Naive thymus-derived CD8-positive, alpha-beta T cell (primary cell): ENCODE measurements at places on chromosomes 3 and 15. TPM values are rescaled to one million over a fixed set of nuclear protein-coding genes. Genes with fewer than 3 reads are reported as not detected.

GRCh38 chr3:42117175-42118008, 26.2 kb downstream of the TRAK1 start:
- peaks cover 2% of the 10 kb centered on the region for H3K36me3 ChIP-seq
- DNase-seq: peak; percentile 21
- no peaks in the 10 kb centered on the region for H3K27me3 ChIP-seq

DNA sequence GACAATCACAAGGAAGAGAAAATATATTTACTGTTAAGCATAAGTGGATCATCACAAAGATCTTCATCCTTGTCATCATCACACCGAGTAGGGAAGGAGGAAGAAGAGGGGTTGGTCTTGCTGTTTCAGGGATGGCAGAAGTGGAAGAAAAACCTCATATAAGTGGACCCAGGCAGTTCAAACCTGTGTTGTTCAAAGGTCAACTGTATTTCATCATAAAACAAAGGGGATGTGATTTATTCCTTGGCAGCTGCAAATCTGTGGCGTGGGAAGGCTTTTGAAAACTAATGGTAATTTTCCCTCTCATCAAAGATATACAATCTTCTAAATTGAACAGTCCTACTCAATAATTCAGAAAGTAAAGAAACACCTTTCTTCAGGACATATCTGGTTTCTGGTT, 129.9 kb upstream of the ABI3BP start:
- no peaks in the 10 kb centered on the region for H3K4me1 ChIP-seq
- H3K36me3 ChIP-seq: no peaks in the 10 kb centered on the region
- no peak overlapping the region for H3K4me3 ChIP-seq

Gene GOLGA8J
- polyA plus RNA-seq: not detected

GRCh38 chr3:104956620-104957345, 409.9 kb upstream of the ALCAM start:
- no peaks in the 10 kb centered on the region for H3K4me1 ChIP-seq
- H3K27ac ChIP-seq: no peak overlapping the region
- no peaks in the 10 kb centered on the region for H3K36me3 ChIP-seq
- DNase-seq: no peak
- no peak overlapping the region for H3K4me3 ChIP-seq

GRCh38 chr15:59158701-59159034, 48.0 kb upstream of the LDHAL6B start:
- no peak for DNase-seq
- H3K27ac ChIP-seq: no peak overlapping the region
- H3K27me3 ChIP-seq: no peaks in the 10 kb centered on the region
- H3K36me3 ChIP-seq: no peaks in the 10 kb centered on the region
- no peak overlapping the region for H3K4me3 ChIP-seq
- no peaks in the 10 kb centered on the region for H3K4me1 ChIP-seq

- no peak for DNase-seq
- H3K4me1 ChIP-seq: peaks cover 20% of the 10 kb centered on the region
- H3K36me3 ChIP-seq: no peaks in the 10 kb centered on the region
Observed at GRCh38 chr15:41899854-41900442, 6.1 kb upstream of the SPTBN5 start.

Gene MAN2C1
- polyA plus RNA-seq: 29.8 TPM

Gene P2RY14
- polyA plus RNA-seq: not detected

- no peak overlapping the region for H3K4me3 ChIP-seq
- no peak overlapping the region for H3K27ac ChIP-seq
Observed at GRCh38 chr3:193372783-193373182, 5.8 kb downstream of the ATP13A5 start.

DNA sequence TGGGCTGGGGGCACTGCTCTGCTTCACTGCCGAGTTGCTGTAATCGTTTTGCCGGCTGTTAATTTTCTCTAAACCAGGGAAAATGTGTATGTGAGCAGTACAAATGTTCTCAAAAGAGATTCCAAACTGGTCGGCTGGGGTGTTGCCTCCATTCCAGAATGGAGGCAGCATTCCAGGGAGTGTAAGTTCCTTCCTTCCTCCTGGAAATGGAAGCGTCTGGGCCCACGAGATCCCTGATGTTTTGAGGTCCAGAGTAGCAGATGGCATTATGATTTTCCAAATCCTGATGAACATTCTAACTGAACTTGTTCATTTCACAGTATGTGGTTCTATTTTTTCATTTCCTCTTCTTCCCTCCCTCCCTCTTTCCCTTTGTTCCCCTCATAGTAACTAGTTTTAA, 64.4 kb upstream of the SKOR1 start:
- H3K36me3 ChIP-seq: no peaks in the 10 kb centered on the region
- H3K4me1 ChIP-seq: peaks cover 35% of the 10 kb centered on the region
- no peak for DNase-seq
- peak overlapping the region; percentile 66 for H3K4me3 ChIP-seq
- H3K27ac ChIP-seq: peak overlapping the region; percentile 75
- H3K27me3 ChIP-seq: no peaks in the 10 kb centered on the region

- no peaks in the 10 kb centered on the region for H3K4me1 ChIP-seq
- no peak overlapping the region for H3K4me3 ChIP-seq
- DNase-seq: no peak
- H3K27me3 ChIP-seq: peaks cover 16% of the 10 kb centered on the region
Observed at GRCh38 chr3:183898028-183898431, 13.3 kb upstream of the PARL start.
